ENCODE measurements at places on chromosomes 13 and 19.
A peak's percentile ranks its signal among the peaks of the same experiment; 100 is the strongest.

DNA sequence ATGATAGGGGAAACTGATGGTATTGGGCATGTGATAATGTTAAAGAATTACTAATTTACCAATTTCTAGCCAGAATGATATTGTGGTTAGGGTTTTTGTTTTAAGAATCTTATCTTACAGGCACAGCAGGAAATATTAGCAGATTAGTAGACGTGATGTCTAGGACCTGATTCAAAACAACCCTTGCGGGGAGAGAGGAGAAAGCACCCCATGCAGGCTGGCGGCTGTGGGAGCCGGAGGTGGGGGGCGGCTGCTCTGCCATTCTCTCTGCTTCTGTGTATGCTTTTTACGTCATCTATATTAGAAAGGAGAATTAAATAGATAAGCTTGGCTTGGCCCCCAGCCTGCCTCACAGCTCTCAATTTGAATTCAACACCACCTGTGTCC is 41.5 kb downstream of the MLLT1 start:
- DNase-seq: no peak

DNA sequence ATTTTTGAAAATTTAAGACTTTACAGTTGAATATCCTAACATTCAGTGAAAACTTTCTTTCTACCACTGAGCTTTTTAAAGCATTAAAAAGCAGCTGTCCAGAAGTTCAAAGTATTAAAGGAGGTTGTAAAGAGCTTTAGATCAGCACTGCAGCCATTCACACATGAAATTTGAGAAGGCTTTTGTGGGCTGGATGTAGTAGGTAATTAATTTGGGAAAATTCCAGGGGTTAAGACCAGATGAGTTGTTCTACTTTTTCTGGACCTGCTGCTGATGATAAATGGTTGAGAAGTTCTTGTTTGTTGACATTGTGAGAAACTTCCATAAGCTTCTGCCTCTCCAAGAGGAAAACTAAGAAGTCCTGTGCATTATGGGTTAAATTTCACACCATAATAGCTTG is 1779.6 kb upstream of the PRR20A start:
- peak; percentile 2 for DNase-seq

GRCh38 chr13:33441015-33441414 is 155.5 kb upstream of the STARD13 start:
- no peak for DNase-seq

- no peak for DNase-seq
These were observed 2.3 kb upstream of the CD320 start for GRCh38 chr19:8310342-8311055.

DNA sequence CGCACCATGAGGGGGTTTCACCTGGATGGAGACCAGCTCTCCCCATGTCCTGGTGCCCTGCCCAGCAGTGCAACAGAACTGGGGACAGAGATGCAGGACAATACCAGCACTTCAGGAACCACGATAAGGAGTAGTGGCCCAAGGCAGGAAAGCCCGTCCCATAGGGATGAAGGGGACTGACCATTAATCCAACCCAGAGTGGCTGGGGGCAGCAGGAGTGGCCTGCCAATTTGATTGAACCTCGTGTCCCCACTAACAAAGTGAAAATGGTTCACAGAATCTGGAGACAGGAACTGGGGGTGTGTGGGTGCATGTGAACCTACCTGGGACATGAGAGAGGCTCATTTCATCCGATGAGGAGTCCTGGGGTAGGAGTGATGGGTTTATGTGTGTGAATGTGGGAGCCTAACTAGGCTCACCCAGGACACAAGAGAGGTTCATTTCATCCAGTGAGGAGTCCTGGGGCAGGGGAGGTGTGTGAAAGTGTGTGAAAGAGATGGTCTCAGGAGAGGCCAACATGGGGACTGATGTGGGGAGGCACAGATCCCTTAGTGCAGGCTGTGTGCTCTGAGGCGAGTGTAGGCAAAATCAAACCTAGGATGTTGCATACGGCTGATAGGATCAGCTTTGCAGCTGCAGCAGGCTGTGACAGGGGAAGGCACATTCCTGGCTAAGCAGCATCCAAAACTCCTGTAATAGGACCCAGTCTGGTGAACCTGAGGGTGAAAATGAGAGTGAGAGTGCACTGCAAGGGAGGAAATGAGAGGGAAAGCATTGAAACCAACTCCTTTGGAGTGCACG is 98.2 kb downstream of the ZNF429 start:
- no peak for DNase-seq

- no peak for DNase-seq
These were observed 125.8 kb upstream of the C1QTNF9B start for GRCh38 chr13:24023073-24023472.

DNA sequence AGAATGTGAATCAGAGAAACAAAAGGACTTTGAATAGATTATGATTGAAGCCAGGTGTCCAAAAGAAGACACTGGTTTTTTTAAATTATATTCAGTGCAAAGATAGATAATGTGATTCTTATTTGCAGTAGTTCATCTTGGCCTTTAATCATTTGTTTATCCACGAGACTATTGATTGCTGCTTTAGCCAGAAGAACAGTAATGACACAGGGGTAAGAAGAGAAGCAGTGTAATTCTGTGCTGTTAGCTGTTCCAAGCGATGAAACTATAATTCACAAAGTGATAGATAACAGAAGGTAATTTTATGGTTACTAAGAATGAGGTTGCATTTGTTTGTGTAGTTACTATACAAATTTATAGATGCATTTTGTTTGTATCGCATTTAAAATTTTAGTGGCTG is 311.6 kb downstream of the MZT1 start:
- DNase-seq: no peak

GRCh38 chr19:16258440-16258903 is 60.8 kb downstream of the AP1M1 start:
- no peak for DNase-seq
